ENCODE measurements at places on chromosomes 12 and 14.

DNA sequence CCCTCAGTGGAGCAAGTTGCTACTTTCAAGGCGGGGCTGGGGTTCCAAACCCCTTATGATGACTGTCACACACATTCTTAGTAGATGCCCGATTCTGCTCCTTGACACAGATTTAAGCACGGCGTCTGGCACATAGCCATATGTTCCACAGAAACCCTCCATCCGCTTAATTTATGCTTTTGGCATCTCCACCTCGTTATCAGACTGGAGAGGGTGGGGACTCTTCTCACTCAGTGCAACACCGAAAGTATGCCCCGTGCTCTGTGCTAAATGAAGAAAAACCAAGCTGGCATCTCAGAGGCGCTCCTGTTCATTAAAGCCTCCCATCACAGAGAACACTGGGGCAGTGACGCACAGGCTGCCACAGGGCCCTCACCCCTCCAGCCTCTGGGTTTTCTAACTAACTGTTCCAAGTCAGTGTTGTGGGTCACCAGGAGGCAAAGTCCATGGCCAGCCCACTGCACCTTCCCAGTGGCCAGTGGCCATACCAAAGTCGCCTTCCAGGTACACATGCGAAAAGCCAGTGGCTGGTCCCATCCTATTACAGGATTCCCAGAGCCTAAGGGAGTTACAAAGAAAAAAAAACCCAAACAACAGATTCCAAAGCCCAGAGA lies 27.3 kb downstream of the CCDC88C start:
- DNase-seq: no peak

DNA sequence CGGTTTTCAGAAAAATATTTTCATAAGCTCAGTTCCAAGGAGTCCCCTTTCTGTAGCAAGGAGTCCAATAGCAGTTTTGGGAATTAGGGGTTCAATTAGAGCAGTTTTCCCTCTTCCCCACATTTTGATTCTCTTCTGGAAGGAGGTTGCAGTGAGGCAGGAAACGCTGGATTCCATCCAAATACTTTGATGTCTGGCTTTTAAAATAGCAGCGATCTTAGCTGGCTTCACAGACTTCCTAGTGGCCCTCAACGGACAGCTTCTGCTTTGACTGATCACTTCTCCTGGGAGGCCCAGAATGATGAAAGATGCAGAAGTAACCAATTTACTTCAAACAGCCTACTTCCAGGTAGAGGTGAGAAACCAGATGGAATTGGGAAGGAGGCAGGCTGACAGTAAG lies 63.1 kb downstream of the C12orf75 start:
- no peak for DNase-seq

DNA sequence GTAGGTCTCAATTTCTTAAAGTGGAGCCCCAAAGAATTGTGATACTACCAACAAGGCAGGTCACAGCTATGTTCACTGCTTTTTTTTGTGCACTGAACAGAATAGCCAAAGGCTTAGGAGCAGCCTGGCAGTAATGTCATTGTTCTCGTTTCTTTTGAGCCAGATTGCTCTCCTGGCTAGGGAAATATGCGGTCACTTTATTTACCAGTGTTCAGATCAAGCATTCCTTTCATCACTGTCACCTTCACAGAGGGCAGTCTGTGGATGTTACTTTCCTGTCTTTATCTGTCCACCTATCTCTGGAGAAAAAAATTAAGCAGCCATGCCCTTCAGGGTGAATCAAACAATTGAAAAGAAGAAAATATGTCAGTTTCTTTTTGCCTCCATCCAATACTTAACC lies 159.6 kb downstream of the BTG1 start:
- no peak for DNase-seq

- DNase-seq: no peak
These were observed 498 bp downstream of the GMFB start for GRCh38 chr14:54488318-54488645.

- no peak for DNase-seq
These were observed 15.4 kb upstream of the TRHDE start for GRCh38 chr12:72256725-72257124.

DNA sequence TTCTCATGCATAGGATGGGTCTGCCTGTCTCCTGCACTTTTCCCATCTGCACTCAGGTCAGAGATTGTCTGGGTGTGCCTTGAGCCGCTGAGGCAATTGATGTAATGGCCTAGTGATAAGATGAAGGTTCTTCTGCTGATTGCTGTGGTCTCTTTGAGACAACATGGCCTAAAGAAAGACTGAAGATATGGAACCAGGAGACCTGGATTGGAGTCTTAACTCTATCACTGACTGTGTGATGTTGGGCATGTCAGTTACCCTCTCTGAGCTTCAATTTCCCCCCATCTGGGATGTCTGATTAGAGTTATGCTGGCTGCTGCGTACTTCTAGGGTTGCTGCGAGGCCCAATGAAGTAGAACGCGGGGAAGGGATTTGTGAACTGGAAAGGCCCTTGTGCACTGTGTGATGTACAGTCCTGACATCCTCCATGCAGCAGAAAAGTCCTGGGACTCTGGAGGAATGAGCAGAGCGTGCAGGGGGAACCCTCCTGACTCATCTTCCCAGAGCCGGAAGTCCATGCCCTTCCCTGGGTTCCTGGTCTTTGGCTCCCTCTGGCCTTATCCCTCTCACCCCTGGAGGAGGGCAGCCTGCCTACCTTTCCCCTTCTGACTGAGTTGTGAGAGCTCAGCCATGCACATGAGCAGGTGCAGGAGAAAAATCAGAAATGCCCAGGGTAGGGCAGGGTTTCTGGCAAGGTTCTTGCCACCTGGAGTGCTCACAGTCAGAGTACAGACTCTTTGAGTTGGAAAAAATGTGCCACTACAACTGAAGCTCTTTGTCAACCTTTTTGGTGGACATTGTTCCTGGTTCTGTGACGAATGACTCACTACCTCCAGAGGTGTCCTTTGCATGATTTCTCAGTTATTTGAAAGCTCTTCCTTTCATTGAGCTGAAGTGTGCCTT lies 21.1 kb downstream of the PLEKHD1 start:
- DNase-seq: no peak

- no peak for DNase-seq
These were observed 44.9 kb downstream of the TESC start for GRCh38 chr12:117054279-117054678.

GRCh38 chr12:15256761-15257160 lies 35.5 kb upstream of the RERG start:
- no peak for DNase-seq

DNA sequence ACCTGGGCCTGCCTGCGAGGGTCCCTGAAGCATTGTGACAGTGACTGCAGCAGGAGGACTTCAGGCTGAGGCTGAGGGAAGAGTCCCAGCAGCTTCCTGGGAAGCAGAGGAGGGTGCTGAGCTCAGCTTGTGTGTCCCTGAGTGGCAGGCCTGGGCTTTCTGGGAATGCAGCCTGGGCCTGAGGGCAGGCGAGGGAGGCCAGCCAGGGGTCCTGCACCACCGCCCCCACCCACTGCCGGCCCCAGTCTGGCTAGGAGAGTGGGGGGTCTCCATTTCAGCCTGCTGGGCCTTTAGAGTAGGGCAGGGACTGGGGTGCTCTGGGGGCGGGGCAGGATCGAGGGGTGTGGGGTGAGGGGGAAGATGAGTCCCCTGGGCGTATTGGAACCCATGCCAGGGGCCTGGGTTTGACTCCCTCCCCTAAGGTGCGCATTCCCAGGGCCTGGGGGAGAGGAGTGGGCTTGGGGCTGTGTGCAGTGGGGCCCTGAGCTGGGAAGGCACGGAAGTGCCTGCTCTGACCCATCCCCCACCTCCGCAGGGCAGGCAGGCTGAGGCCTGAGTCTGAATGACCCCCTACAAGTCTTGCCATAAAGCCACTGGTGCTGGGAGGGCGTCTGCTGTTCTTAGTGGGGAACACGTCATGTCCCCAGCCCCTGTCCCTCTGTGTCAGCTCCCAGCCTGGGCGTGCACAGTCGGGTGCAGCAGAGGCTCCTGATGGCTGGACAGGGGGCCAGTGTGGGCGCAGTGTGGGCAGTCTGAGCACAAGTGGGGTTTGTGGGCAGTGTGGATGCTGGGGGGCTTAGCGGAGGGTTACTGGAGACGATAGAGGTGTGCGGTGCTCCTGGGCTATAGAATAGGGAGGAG lies 46.4 kb downstream of the KRT80 start:
- no peak for DNase-seq

DNA sequence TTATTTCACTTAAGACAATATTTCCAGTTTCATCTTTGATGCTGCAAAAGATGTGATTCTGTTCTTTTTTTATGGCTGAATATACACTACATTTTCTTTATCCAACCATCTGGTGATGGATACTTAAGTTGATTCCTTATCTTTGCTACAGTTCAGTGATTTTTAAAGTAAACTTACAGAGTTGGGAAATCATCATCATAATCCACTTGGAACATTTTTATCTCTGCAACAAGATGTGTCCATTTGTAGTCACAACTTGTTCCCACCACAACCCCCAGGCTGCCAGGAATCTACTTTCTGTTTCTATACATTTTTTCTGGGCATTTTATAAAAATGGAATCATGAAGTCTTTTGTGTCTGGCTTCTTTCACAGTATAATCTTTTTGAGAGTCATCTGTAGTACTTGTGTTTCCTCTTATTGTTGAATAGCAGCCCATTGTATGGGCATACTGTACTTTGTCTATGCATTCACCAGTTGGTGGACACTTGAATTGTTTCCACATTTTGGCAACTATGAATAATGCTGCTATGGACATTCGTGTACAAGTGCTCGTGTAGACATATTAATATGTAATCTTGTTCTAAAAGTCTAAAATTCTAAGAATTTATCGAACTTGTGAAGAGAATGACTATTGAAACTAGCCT lies 212.5 kb upstream of the DDHD1 start:
- no peak for DNase-seq

DNA sequence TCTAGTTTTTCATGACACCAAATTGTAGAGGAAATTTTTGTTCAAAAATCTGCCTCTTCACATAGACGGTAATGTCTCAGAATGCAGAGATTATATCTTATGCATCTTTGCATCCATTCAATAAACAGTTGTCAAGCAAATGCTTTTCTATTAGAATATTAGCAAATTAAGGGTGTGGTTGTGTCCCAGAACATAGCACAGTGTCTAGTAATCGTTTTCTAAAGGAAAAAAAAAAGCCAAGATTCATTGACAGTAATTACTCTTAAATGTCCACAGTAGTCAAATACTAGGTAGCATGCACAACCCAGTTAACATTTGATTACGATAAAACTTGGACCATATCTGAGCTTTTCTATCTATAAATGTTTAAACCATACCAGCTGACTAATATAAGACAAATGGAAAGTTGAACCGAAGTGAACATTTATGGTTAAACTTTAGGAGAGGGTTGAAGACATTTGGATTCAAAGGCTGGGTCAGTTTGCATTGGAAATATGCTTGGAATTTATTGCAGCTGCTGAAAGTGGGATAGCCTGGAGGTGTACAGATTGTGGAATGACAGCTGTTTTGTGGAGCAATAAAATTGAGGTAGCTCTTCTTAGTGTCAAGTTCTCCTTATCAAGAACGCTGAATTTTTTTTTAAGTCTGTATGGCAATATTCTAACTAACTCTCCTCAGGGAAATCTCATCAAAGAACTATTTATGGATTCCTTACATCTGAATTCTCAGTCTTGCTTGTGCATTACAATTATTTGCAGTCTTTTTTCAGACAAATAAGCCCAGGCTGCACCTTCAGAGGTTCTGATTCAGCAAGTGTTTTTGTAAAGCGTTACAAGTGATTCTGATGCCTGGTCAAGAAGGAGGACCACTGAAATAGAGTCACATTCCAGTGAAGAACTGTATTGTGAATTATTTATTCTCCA lies 66.7 kb upstream of the ATP2B1 start:
- no peak for DNase-seq

GRCh38 chr14:24913021-24913420 lies 136.9 kb downstream of the STXBP6 start:
- DNase-seq: no peak

DNA sequence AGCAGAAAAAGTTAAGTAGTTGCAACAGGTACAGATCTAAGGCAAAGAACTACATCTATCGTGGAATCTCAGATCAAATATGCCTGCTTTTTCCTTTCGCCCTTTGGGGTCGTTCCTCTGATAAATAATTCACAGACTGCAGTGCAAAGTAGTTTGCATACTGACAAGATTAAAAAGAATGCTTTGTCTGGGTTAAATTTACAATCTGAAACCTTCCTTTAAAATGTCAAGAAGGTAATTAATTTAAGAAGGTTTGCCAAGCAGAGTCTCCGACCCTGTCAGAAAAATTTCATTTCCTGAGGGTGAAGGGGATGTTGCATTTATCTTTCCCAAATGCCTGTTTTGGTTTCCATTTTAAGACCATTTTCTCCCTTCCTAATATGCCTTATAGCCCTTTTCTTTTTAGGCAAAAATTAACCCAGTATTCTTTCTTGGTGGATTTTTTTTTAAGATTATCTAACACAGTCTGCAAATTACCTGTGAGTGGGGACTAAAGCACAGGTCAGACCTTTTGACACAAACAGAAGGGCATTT lies 406.9 kb downstream of the LRIG3 start:
- DNase-seq: no peak

GRCh38 chr12:58211211-58211610 lies 269.8 kb downstream of the ATP23 start:
- DNase-seq: no peak

DNA sequence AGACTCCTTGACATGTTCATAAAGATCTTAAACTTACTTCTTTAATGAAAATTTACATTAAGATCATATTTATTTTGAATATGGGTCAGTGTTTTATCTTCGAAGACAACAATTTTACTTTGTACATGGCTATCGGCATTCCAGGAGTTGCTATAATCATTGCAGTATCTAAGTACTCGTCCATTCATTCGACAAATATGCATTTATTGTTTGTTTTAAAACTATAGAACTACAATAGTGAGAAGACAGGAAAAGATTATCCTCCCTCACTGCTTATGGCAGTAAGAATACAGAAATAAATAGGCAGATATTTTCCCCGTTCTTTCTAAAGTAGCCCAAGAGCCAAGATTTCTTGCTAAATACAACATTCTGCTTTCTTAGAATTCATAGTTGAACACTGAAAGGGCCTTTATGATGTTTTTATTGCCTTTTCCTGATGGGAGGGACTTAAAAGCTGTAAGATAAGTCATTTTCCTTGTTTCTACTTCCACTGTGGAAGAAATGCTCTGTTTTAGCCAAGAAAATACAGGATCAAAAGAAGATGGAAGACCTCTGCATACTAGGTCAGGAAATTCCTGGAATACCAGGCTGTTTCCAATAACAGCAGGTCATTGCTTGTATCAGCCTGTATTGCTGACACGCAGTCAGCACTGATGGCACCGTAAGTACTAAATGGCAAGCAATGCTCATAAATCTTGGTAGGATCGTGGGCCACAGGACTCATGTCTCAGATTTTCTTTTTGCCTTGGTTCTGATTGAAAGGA lies 521.0 kb upstream of the ATP2B1 start:
- DNase-seq: no peak

GRCh38 chr12:108666401-108666881 lies 32.7 kb upstream of the SELPLG start:
- DNase-seq: no peak

Measured in GM06990 (cell line).